ENCODE measurements at places on chromosomes 11 and 22. TPM values are rescaled to one million over a fixed set of nuclear protein-coding genes. Genes with fewer than 3 reads are reported as not detected.

- H3K27ac ChIP-seq = peak overlapping the region; percentile 21
- peak; percentile 45 for DNase-seq
- H3K4me1 ChIP-seq = peaks cover 61% of the 10 kb centered on the region
These were observed 13.2 kb downstream of the EHF start for GRCh38 chr11:34633990-34634693.

GRCh38 chr11:67438158-67438902 lies 848 bp upstream of the PTPRCAP start:
- DNase-seq = no peak
- peaks cover 14% of the 10 kb centered on the region for H3K36me3 ChIP-seq
- H3K27ac ChIP-seq = no peak overlapping the region
- H3K4me1 ChIP-seq = peaks cover 8% of the 10 kb centered on the region

- DNase-seq = no peak
- no peaks in the 10 kb centered on the region for H3K36me3 ChIP-seq
- H3K4me3 ChIP-seq = peak within 1 kb of the TSS; percentile 28
- H3K27ac ChIP-seq = no peak within 1 kb of the TSS
- H3K27me3 ChIP-seq = peaks cover 75% of the 10 kb centered on the region
These were observed at the start of gene MUC6 for GRCh38 chr11:1036303-1036923. MUC6 (minus strand) TSS chr11:1036718; CDS start chr11:1036655, 63 bp downstream.

- peaks cover 54% of the 10 kb centered on the region for H3K4me1 ChIP-seq
- H3K36me3 ChIP-seq = no peaks in the 10 kb centered on the region
- H3K27me3 ChIP-seq = no peaks in the 10 kb centered on the region
- H3K4me3 ChIP-seq = no peak overlapping the region
- H3K27ac ChIP-seq = no peak overlapping the region
- no peak for DNase-seq
These were observed 12.8 kb downstream of the PTPRJ start for GRCh38 chr11:47992959-47993820.

- H3K27me3 ChIP-seq = no peaks in the 10 kb centered on the region
- H3K36me3 ChIP-seq = no peaks in the 10 kb centered on the region
- no peak overlapping the region for H3K27ac ChIP-seq
- H3K4me3 ChIP-seq = no peak overlapping the region
- no peak for DNase-seq
- H3K4me1 ChIP-seq = no peaks in the 10 kb centered on the region
These were observed 392.7 kb downstream of the GUCY1A2 start for GRCh38 chr11:106625566-106625965.

- no peaks in the 10 kb centered on the region for H3K27me3 ChIP-seq
- no peak overlapping the region for H3K4me3 ChIP-seq
- no peaks in the 10 kb centered on the region for H3K36me3 ChIP-seq
- no peak for DNase-seq
These were observed 479.4 kb downstream of the JRKL start for GRCh38 chr11:96869207-96869606.

DNA sequence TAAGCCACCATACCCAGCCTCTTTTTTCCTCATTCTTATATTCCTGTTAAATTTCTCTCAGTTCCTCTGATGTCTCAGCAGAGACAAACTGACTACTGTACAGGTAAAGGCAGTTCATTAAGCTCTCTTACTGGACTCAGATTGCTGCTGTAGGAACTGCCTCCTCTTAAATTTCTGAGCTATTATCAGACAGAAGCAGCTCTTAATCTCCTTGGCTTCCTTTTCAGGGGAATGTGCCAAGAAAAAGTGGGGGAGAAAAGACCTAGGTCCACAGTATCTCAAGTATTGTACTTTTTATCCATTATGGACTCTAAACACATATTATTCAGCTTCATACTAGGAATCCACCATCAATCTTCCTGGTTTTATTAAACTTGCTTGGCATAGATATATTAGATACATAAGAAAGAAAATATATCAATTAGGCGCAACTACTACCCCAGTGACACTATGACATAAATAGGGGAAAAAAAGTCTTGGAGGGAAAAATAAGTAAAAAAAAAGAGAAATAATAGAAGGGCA lies 26.1 kb downstream of the MRTFA start:
- H3K27me3 ChIP-seq = no peaks in the 10 kb centered on the region
- peaks cover 29% of the 10 kb centered on the region for H3K4me1 ChIP-seq
- no peak overlapping the region for H3K4me3 ChIP-seq
- no peaks in the 10 kb centered on the region for H3K36me3 ChIP-seq
- no peak overlapping the region for H3K27ac ChIP-seq

DNA sequence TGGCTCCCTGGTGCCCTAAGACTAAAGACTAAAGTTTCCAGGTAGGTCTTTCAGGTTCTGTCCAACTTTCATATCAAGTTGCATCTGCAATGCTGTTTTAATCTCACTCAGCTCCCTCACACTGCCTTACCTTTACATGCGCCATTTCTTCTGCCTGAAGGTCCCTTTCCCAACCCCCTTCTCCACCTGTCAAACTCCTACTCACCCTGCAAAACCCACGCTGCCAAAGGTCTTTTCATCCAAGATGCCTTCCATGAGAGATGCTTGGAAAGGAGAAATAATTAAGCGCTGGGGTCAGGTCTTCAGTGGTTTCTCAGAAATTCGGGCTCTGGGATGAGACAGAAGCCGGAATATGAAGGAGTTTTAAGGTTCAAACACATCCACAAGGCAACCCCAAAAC lies 95.1 kb downstream of the MN1 start:
- no peak for DNase-seq
- no peak overlapping the region for H3K4me3 ChIP-seq
- no peaks in the 10 kb centered on the region for H3K36me3 ChIP-seq

DNA sequence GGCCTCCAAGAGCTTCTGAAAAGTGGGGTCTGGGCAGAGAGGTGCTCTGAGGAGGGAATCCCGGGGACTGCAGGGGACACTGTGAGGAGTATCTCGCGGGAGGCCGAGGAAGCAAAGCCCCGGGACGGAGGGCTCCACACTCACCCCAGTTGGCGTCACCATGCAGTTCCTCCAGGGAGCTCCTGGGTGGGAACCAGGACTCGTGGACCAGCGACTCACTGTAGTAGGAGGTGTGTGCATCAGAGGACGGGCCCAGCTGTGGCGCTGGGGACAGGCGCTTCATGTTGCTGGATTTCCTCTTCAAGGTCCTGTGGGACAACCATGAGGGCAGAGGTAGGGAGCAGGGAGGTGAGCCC lies 4.8 kb downstream of the SUN2 start:
- DNase-seq = no peak
- no peak overlapping the region for H3K27ac ChIP-seq
- no peaks in the 10 kb centered on the region for H3K27me3 ChIP-seq
- peaks cover 31% of the 10 kb centered on the region for H3K36me3 ChIP-seq
- peaks cover 44% of the 10 kb centered on the region for H3K4me1 ChIP-seq
- H3K4me3 ChIP-seq = no peak overlapping the region

DNA sequence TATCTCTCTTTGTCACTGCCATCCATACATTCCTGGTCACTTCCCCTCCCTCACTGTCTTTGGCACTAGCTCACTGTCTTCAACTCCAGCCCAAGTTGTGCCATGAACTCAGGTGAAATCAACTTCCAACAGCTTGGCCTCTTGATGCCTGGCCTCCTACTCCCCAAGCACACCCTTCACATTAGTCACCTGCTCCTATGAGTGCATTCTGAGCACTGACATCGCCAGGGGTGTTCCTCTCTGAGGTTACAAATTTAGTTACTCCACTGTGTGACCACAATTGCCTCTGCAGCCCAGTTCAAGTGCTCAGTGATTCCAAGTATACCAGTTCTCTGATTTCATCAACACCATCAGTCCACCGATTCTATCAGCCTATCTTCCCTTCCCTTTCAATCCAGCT lies 10.8 kb downstream of the DRD2 start:
- no peaks in the 10 kb centered on the region for H3K36me3 ChIP-seq
- no peaks in the 10 kb centered on the region for H3K27me3 ChIP-seq
- no peak overlapping the region for H3K27ac ChIP-seq

- no peak for DNase-seq
- no peaks in the 10 kb centered on the region for H3K27me3 ChIP-seq
- no peaks in the 10 kb centered on the region for H3K4me1 ChIP-seq
- no peak overlapping the region for H3K27ac ChIP-seq
- H3K4me3 ChIP-seq = no peak overlapping the region
These were observed 8.3 kb upstream of the MMP1 start for GRCh38 chr11:102806296-102806695.

- H3K27me3 ChIP-seq = peaks cover 47% of the 10 kb centered on the region
- DNase-seq = no peak
- H3K36me3 ChIP-seq = no peaks in the 10 kb centered on the region
These were observed 9.6 kb upstream of the EIF3D start for GRCh38 chr22:36538529-36538928.

- H3K4me1 ChIP-seq = no peaks in the 10 kb centered on the region
- no peak overlapping the region for H3K27ac ChIP-seq
- H3K27me3 ChIP-seq = no peaks in the 10 kb centered on the region
- no peak for DNase-seq
These were observed 514.2 kb downstream of the NTM start for GRCh38 chr11:131884461-131885073.

DNA sequence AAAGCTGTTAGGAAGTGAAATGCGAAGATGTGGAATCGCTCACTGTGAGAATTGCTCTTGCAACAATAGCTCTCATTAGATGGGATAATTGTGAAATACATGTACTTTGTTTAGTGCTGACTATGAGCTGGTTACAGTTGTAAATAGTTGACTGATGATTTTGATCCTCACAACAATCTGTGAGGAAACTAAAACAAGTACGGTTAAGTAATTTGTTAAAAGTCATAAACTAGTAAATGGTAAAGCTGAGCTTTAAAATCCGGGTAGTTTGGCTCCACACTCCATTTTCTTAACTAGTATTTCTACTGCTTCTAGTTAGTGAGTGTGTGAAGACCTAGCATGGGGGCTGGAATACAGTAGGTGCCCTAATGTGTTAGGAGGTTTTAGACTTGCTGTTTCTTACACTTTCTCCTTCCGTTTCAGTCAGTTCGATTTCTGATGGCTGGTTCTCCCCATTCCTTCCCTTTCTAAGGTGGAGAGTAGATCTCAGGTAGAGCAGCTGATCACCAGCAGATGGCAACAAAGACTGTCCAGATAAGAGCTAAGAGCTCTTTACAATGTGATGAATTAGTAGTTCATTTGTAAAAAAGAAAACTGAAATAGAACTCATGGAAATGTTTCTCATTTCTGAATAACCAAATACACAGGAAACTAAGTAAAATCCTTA lies 16.3 kb upstream of the CYP2R1 start:
- no peak overlapping the region for H3K27ac ChIP-seq
- no peaks in the 10 kb centered on the region for H3K27me3 ChIP-seq
- no peaks in the 10 kb centered on the region for H3K36me3 ChIP-seq
- H3K4me1 ChIP-seq = peaks cover 23% of the 10 kb centered on the region
- peak overlapping the region; percentile 54 for H3K4me3 ChIP-seq

GRCh38 chr11:2383852-2384804 lies 7.0 kb downstream of the CD81 start:
- H3K36me3 ChIP-seq = no peaks in the 10 kb centered on the region
- no peaks in the 10 kb centered on the region for H3K4me1 ChIP-seq
- peaks cover 10% of the 10 kb centered on the region for H3K27me3 ChIP-seq
- no peak overlapping the region for H3K4me3 ChIP-seq
- no peak for DNase-seq

DNA sequence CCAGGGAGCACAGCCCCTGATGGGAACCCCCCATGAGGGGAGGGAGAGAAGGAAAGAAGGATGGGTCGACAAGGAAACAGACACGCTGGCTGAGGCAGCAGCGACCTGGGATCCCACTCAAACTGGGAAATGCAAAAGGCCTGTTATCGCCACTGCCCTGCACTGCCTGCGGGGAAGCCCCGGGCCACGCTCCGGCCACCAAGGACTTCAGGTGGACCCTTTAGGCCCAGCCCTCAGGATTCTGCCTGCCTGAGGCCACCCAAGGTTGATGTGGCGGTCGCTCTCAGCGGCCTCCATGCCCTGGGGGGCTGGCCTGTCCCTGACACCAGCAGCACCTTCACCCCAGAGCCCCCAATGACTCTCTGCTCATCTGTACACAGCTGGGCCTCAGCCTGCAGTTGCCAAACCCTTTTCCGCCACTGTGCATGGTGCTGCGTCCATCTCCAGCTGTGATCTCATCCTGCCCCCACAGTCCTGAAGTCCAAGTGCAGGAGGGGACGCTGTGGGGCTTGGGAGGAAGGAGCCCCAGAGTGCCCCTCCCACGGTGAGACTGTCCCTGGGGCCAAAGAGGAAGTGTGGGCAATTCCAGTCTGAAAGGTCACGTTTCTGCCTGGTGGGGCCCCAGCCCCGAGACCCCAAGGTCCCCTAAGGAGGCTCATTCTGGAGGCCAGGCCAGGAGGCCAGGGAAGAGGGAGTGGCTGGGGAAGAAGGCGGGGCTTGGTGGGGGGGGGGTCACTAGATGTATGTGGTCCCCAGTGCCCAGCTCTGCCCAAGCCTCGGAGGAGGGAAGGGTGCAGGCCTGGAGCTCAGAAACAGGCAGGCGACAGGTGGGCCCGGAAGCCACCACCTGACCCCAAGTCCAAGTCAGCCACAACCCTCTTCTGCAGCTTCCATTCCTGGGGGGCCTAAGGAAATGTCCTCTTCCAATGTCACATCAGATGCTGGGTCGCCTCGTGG lies 31.6 kb downstream of the OSBPL5 start:
- peaks cover 47% of the 10 kb centered on the region for H3K27me3 ChIP-seq
- H3K4me3 ChIP-seq = no peak overlapping the region
- H3K27ac ChIP-seq = no peak overlapping the region
- H3K4me1 ChIP-seq = no peaks in the 10 kb centered on the region

- H3K27me3 ChIP-seq = no peaks in the 10 kb centered on the region
- H3K4me1 ChIP-seq = peaks cover 37% of the 10 kb centered on the region
- H3K27ac ChIP-seq = no peak overlapping the region
- DNase-seq = no peak
- H3K36me3 ChIP-seq = no peaks in the 10 kb centered on the region
- no peak overlapping the region for H3K4me3 ChIP-seq
These were observed 79.5 kb upstream of the PICALM start for GRCh38 chr11:86148345-86148747.

- H3K27ac ChIP-seq = no peak overlapping the region
- H3K27me3 ChIP-seq = no peaks in the 10 kb centered on the region
- no peaks in the 10 kb centered on the region for H3K36me3 ChIP-seq
- H3K4me1 ChIP-seq = no peaks in the 10 kb centered on the region
- no peak overlapping the region for H3K4me3 ChIP-seq
- DNase-seq = no peak
These were observed 2.3 kb upstream of the OR10G7 start for GRCh38 chr11:124043420-124043819.

- no peak overlapping the region for H3K4me3 ChIP-seq
- no peaks in the 10 kb centered on the region for H3K27me3 ChIP-seq
- no peaks in the 10 kb centered on the region for H3K36me3 ChIP-seq
- no peak overlapping the region for H3K27ac ChIP-seq
These were observed 327.1 kb upstream of the MTNR1B start for GRCh38 chr11:92642177-92642931.

Gene POU2AF2
- not detected for total RNA-seq

Gene MRGPRX3
- total RNA-seq = not detected

Gene MRGPRF
- total RNA-seq = not detected

Gene SAA2
- not detected for total RNA-seq

Gene DENND6B
- total RNA-seq = 0.84 TPM

Gene DEUP1
- not detected for total RNA-seq

Gene ANO9
- total RNA-seq = 8.9 TPM

Gene OR2AG1
- not detected for total RNA-seq

Gene OR8D4
- total RNA-seq = not detected

Gene TSGA10IP
- not detected for total RNA-seq

Gene NCF4
- not detected for total RNA-seq
